ENCODE measurements at places on chromosomes 6 and 20.

- no peaks in the 10 kb centered on the region for H3K36me3 ChIP-seq
- no peaks in the 10 kb centered on the region for H3K27me3 ChIP-seq
- no peaks in the 10 kb centered on the region for H3K4me1 ChIP-seq
- no peak overlapping the region for H3K4me3 ChIP-seq
- DNase-seq, result no peak
Observed at GRCh38 chr6:142241061-142241460, 60.7 kb upstream of the ADGRG6 start.

DNA sequence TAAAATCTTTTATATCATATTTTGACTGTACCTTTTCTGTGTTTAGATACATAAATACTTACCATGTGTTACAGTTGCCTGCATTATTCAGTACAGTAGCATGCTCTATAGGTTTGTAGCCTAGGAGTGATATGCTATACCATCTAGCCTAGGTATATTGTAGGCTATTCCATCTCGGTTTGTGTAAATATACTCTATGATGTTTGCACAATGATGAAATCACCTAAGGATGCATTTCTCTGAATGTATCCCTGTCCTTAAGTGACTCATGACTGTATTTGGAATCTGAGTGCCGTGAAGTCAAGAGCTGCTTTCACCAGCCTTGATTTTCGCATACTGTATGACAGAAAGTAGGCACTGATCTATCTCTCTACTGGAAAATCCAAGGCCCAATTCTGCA lies 129.9 kb downstream of the UTRN start:
- no peak for DNase-seq
- peak overlapping the region; percentile 96 for H3K27ac ChIP-seq
- H3K4me3 ChIP-seq, result no peak overlapping the region
- H3K27me3 ChIP-seq, result no peaks in the 10 kb centered on the region

GRCh38 chr6:130743175-130743574 lies 84.0 kb upstream of the SMLR1 start:
- H3K27me3 ChIP-seq, result no peaks in the 10 kb centered on the region
- no peak overlapping the region for H3K4me3 ChIP-seq
- H3K36me3 ChIP-seq, result no peaks in the 10 kb centered on the region

DNA sequence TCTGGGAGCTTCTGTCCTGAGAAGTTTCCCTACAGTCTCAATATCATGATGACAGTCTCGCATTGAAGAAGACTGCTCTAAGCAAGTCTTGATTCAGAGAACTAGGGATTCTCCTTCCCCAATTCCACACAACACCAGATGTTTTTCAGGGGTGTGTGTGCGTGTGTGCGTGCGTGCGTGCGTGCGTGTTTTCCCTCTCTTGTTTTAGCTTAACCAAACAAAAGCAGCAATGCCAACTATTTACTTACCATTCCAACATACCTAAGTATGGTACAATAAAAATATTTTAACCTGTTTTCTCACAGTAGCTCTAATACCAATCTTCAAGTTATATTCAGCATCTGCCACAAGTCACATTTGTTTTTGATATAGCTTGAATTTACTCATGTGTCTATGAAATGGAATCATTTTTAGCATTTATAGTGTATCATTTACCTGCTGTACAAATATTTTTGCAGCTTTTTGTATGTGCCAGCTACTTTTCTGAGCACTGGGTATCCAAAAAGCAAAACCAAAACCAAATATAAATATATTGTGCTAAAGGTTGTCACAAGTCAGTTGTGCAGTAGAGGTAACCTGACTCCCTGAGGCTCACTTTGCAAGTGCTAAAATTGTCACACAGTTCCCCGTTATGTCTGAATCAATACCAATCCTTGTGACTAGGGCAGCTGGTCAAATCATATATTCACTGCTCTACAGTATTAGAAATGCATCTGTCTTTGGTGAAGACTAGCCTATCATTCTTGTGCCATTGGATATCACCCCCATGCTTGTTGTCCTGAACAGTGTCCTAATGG lies 21.7 kb upstream of the MYLIP start:
- no peak for DNase-seq
- H3K27ac ChIP-seq, result no peak overlapping the region
- no peak overlapping the region for H3K4me3 ChIP-seq
- no peaks in the 10 kb centered on the region for H3K27me3 ChIP-seq
- no peaks in the 10 kb centered on the region for H3K36me3 ChIP-seq

DNA sequence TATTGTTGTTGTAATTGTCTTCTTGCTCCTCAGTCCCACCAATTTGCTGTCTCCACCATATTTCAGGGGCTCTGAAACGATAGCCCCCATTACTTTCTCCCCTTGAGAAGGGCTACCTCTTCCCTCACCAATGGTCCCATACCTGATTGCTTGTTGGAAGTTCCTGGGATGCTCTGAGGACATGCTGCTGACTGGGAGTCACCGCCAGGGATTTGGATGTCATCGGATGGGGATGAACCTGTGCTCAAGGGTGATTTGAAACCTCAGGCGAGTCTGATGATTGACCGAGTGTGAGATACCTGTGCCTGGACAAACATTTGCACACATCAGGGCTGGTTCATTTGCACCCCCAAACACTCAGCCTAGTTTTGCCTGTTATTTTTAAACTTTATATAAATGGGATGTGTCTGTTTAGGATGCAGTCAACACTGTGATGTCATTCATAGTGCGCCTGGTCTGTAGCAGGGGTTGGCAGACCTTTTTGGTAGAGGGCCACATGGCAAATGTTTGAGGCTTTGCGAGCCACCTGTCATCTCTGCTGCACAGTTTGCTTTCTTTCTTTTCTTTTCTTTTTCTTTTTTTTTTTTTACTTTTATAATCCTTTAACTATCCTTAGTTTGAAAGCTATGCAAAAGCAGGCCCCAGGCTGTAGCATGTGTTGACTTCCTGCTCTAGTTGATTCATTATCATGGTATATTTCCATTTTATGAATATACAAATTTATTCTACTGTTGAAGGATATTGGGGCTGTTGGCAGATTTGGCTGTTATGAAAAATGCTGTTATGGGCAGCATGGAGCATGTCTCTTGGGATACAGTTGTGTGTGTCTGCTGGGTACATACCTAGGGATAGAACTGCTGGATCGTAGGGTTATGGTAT lies 118.5 kb upstream of the PHACTR3 start:
- H3K27me3 ChIP-seq, result peaks cover 28% of the 10 kb centered on the region
- no peaks in the 10 kb centered on the region for H3K4me1 ChIP-seq
- H3K27ac ChIP-seq, result no peak overlapping the region
- H3K36me3 ChIP-seq, result no peaks in the 10 kb centered on the region
- no peak overlapping the region for H3K4me3 ChIP-seq

- peaks cover 25% of the 10 kb centered on the region for H3K4me1 ChIP-seq
- H3K36me3 ChIP-seq, result no peaks in the 10 kb centered on the region
- no peak overlapping the region for H3K4me3 ChIP-seq
- no peaks in the 10 kb centered on the region for H3K27me3 ChIP-seq
Observed at GRCh38 chr20:11813106-11813890, 104.4 kb upstream of the BTBD3 start.

DNA sequence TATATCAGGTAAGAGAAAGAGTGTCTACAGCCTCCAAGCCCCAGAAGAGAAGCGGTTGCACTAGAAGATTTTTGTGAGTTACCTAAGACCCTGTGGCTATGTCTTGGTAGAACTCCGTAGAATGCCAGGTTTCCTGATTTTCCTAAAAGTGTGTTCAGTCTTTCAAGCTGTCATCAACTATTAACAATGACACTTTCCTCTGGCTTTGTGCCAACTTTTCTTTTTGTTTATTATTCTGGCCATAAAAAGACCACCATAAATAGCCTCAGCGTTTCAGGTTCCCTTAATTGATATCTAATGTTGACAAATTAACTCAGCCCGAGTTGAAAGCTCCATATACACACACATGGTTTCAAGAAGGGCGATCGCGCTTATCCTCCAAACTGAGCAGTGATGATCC lies 1.2 kb downstream of the PAK5 start:
- H3K36me3 ChIP-seq, result no peaks in the 10 kb centered on the region
- H3K27me3 ChIP-seq, result peaks cover 53% of the 10 kb centered on the region
- no peaks in the 10 kb centered on the region for H3K4me1 ChIP-seq

DNA sequence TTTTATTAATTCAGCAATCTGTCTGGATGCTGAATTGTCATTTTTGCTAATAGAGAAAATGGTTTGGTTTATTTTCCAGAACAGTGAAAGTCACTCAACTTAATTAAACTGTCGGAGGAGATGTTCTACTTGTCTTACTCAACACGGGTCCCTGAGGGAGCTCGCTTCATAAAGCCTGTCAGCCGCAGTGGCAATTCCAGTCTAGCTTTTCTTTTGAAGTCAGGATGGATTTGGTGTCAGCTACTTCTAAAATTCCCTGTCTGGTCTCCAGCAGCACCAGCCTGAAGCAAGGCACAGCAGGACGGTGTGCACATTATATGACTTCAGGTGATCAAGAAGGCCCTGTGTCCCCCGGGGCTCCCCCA lies 261.5 kb downstream of the SLC24A3 start:
- H3K4me1 ChIP-seq, result no peaks in the 10 kb centered on the region
- DNase-seq, result no peak
- H3K4me3 ChIP-seq, result no peak overlapping the region
- peaks cover 16% of the 10 kb centered on the region for H3K27me3 ChIP-seq

DNA sequence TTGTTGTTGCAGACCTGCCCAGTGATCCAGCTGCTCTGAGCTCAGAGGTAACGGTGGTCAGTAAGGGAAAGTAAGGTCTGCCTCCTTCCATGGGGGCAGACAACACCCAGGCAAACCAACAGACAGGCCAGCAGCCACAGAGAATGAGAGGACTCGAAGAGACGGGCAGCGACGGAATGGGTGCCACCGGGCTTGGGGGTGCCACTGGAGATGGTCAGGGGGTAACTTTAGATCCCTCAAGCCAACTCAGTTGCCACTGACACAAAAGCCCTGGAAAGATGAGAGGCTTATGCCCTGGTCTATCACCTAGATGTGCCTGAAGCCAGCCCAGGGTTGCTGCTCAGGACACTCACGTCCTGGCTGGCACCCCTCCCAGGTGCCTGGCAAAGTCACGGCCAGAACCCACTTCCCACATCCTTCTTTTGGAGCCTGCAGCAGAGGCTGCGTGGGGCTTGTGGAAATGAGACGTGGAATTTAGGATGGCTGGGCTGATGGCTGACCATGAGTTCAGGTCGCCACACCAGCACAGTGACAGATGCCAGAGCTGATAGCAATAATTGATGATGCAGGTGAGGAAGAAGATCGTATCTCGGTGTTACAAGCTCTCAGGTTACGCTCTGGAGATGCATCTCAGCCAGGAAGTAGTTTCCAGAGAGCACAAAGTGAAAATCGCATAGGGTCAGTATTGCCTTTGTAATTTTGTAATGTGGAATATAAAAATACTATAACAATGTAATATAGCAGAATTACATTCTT lies 209.1 kb downstream of the SYNDIG1 start:
- H3K27me3 ChIP-seq, result no peaks in the 10 kb centered on the region
- H3K27ac ChIP-seq, result no peak overlapping the region
- no peaks in the 10 kb centered on the region for H3K36me3 ChIP-seq
- peak; percentile 34 for DNase-seq

GRCh38 chr6:73610444-73611275 lies 43.1 kb downstream of the SLC17A5 start:
- H3K27ac ChIP-seq, result no peak overlapping the region
- no peaks in the 10 kb centered on the region for H3K4me1 ChIP-seq
- no peaks in the 10 kb centered on the region for H3K27me3 ChIP-seq
- no peak for DNase-seq

DNA sequence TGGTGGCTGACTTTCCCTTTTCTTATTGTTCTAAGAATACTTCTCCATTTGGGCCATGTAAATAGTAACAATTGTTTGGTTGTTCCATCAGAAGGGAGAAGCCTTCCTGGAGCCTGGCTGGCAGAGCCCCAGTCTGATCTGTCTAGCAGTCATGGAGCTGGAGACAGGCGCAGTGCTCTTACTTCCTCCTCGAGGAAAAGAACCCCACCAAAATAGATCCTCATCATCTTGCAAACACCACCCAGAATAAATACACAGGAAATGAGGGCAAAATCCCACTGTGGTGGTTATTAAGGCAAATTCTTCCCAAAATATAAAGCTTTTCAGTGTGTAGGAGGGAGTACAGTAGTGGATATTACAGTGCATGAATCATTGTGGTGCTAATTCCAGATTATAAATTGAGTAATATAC lies 195.1 kb upstream of the SGK1 start:
- DNase-seq, result no peak
- no peaks in the 10 kb centered on the region for H3K36me3 ChIP-seq
- no peak overlapping the region for H3K27ac ChIP-seq
- peaks cover 21% of the 10 kb centered on the region for H3K4me1 ChIP-seq

DNA sequence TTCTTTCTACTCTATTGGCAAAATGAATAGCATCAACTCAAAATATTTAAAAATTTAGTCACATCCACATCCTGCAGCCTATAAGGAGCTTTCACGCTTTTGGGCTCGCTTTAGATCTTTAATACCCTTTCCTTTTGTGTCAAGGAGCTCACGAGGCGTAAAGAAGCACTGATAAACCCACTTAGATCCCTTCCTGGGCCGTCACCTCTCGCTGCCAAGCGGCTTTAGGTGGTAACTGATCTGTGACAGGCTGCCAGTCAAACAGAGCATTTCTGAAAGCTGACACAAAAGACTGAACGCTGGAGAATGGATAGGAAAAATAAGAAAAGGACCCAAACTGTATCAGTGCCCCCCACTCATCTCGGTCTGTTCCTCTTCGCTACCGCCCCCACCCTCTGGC lies 385.7 kb upstream of the MMS22L start:
- DNase-seq, result no peak
- no peak overlapping the region for H3K27ac ChIP-seq
- H3K36me3 ChIP-seq, result no peaks in the 10 kb centered on the region
- no peaks in the 10 kb centered on the region for H3K4me1 ChIP-seq

GRCh38 chr20:63077705-63078104 lies 70.9 kb upstream of the BHLHE23 start:
- H3K36me3 ChIP-seq, result no peaks in the 10 kb centered on the region
- no peak overlapping the region for H3K27ac ChIP-seq
- no peak overlapping the region for H3K4me3 ChIP-seq
- no peak for DNase-seq
- peaks cover 33% of the 10 kb centered on the region for H3K27me3 ChIP-seq

GRCh38 chr6:52577022-52577777 lies at the start of gene TRAM2:
TRAM2 (minus strand) TSS chr6:52577060; CDS start chr6:52576915, 145 bp downstream.
- H3K27ac ChIP-seq, result peak within 1 kb of the TSS; percentile 77
- H3K36me3 ChIP-seq, result peaks cover 8% of the 10 kb centered on the region
- H3K4me3 ChIP-seq, result peak within 1 kb of the TSS; percentile 73
- DNase-seq, result peak; percentile 75
- no peaks in the 10 kb centered on the region for H3K27me3 ChIP-seq

DNA sequence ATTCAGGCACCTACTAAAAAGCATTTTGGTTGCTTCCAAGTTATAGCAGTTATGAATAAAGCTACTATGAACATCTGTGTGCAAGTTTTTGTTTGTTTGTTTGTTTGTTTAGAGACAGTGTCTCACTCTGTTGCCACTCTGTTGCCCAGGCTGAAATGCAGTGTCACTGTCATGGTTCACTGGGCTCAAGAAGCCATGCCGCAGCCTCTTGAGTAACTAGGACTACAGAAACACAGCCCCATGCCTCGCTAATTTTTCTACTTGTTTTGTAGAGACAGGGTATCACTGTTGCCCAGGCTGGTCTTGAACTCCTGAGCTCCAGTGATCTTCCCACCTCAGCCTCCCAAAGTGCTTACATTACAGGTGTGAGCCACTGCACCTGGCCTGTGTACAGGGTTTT lies 795.9 kb downstream of the EPHA7 start:
- no peak for DNase-seq
- no peak overlapping the region for H3K27ac ChIP-seq
- H3K27me3 ChIP-seq, result no peaks in the 10 kb centered on the region

Data from RWPE2 (cell line).